ENCODE measurements at places on chromosomes 5 and 9. TPM values are rescaled to one million over a fixed set of nuclear protein-coding genes. Genes with fewer than 3 reads are reported as not detected.

DNA sequence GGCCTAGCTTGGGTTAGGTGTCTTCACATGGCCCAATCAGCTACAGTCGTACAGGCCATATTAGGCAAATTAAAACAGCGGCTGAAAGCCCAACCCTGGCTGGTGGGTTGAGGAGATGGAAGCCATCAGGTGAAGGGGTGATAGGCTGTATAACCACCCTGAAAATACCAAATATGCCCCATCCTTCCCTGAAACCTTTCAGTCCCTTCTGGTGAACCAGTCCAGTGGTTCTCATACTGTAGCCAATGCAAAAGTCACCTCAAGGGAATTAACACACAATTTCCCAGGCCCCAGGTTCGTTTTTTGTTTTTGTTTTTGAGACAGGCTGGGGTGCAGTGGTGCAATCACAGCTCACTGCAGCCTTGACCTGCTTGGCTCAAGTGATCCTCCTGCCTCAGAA lies 19.8 kb upstream of the KCNV2 start:
- no peak for DNase-seq

The RAD17 gene
- 25.3 TPM for total RNA-seq

The KDM4C gene
- 24.3 TPM for total RNA-seq

The RIMOC1 gene
- total RNA-seq: 38.9 TPM

The INSL4 gene
- total RNA-seq: not detected

The DDX4 gene
- total RNA-seq: not detected

Measured in chondrocyte (in vitro differentiated cells).